ENCODE measurements at places on chromosomes 7 and 10.

DNA sequence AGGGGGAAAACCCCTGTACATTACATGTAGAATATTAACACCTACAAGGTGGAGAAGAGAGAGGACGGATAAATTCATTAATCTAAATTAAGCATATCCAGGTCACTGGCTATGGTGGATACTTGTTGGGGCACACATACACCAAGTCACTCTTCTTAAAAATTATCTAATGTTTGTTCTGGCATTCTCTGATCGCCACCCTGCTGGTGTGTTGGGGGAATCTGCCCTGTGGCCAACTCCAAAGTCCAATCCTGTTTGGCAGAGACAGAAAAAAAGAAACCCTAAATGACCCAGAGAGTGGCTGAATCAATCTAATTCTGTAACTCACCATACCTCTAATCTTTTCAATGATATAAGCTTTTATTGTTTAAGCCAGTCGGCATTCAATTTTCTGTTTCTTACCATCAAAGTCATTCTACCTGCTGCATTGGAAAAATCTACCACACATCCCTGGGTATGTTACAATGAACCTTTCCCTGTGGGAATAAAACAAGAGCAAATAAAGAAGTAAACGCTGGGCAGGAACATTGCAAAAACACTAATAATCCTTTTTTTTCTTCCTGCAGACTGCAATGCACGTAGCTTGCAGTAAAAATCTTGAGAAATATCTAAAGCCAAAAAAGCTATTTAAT lies 34.2 kb downstream of the ELMO1 start:
- DNase-seq = no peak

- no peak for DNase-seq
Observed at GRCh38 chr7:23075571-23075970, 30.0 kb upstream of the KLHL7 start.

DNA sequence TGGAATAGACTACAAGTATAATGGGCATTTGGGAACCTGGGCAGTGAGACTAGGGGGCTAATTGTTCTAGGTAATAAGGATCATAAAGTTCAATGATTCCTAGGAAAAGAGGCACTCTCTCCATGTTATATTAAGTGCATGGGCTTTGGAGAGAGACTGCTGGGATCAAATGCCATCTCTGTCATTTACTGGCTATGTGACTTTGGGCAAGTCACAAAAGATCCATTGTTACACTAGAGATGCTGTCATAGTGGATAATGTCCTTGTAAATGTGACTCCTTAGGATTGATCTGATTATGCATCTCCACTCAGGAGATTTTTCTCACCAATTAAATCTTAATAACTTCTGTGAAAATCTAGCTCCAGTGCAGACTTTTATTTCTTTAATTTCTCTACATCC lies 156.3 kb upstream of the CACNA2D1 start:
- DNase-seq = no peak

- no peak for DNase-seq
Observed at GRCh38 chr10:102781921-102782557, 38.3 kb downstream of the WBP1L start.

GRCh38 chr10:11089272-11089671 lies 71.6 kb downstream of the CELF2 start:
- DNase-seq = no peak

GRCh38 chr10:104638861-104639589 lies 2.1 kb upstream of the SORCS3 start:
- no peak for DNase-seq

DNA sequence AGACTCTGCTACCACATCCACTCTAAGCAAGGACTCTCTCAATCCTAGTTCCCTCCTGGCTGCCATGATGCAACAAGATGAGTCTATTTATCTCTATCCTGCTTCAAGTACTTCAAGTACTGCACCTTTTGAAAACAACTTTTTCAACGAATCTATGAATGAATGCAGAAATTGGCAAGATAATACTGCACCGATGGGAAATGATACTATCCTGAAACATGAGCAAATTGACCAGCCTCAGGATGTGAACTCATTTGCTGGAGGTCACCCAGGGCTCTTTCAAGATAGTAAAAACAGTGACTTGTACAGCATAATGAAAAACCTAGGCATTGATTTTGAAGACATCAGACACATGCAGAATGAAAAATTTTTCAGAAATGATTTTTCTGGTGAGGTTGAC lies 40.7 kb downstream of the AHR start:
- no peak for DNase-seq

GRCh38 chr7:109964780-109965179 lies 1126.1 kb upstream of the LRRN3 start:
- DNase-seq = no peak

DNA sequence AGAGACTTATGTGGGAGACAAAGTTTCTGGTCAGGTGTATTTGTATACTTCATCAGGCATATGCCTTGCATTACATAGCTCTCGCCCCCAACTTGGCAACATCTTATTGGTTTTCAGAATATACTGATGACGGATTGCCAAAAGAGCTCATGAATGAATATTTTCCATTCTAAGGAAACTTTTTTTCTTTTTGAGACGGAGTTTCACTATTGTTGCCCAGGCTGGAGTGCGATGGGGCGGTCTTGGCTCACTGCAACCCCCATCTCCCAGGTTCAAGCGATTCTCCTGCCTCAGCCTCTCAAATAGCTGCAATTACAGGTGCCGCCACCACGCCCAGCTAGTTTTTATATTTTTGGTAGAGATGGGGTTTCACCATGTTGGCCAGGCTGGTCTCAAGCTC lies 6.0 kb downstream of the CYCS start:
- DNase-seq = no peak

- DNase-seq = no peak
Observed at GRCh38 chr7:47514818-47515217, 67.1 kb downstream of the TNS3 start.
